ENCODE measurements at places on chromosomes 2 and 18.

DNA sequence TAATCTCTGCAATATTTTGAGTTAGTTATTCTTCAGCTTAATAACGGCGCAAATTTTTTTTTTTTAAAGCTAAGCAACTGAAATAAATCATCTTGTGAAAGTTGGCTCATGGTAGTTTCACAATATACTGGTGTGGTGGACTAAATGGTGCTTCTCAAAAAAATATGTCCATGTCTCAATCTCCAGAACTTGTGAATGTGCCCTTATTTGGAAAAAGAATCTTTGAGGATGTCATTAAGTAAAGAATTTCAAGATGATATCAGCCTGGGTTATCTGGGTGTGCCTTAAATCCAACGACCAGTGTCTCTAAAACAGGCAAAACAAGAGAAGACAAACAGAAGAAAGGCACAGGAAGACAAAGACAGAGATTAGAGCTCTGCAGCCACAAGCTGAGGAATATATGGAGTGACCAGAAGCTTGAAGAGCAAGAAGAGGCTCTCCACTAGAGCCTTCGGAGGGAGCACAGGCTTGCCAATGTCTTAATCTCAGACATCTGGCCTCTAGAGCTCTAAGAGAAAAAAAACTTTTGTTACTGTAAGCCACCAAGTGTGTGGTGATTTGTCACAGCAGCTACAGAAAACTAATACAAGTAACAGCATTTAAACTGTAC, 71.4 kb downstream of the HNMT start:
- no peak for DNase-seq

- DNase-seq, result no peak
Measured at GRCh38 chr2:5521461-5521860, 170.7 kb upstream of the SOX11 start.

GRCh38 chr2:31736695-31737454, 156.1 kb upstream of the SRD5A2 start:
- no peak for DNase-seq

GRCh38 chr2:146661473-146662096, 1183.2 kb upstream of the ACVR2A start:
- peak; percentile 20 for DNase-seq

DNA sequence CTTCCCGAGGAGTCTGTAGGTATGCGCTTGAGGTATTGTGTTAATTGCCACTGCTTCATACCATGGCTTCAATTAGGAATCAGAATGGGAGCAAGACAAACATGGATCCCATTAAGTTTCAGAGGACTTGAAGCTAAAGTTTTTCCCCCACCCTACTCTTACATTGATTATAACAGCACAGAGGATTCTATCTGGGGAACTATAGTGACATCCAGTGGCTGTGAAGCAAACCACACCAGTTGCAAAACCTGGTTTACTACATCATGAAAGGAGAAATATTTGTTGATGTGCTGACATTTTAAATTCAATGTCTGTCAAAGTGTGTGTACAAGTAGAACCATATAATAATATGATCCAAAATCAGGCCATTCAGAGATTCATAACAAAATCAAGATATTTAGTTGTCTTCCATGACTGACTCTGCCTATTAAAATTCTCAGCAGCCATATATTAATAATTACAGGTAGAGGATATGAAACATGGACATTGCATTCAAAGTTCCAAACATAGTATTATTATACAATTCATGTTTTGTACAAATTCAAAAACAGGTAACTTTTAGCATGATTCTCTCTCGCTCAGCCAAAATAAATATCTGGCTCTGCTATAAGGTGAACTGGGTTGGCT, 82.9 kb downstream of the GRB14 start:
- peak; percentile 38 for DNase-seq

GRCh38 chr2:188378371-188378950, 86.8 kb downstream of the GULP1 start:
- no peak for DNase-seq

- no peak for DNase-seq
Measured at GRCh38 chr2:20526160-20526559, 79.3 kb downstream of the RHOB start.

- no peak for DNase-seq
Measured at GRCh38 chr2:96508521-96509113, 3.5 kb upstream of the NEURL3 start.

- DNase-seq, result no peak
Measured at GRCh38 chr2:39234754-39235153, 9.0 kb downstream of the CDKL4 start.

GRCh38 chr2:52345082-52345481, 1313.2 kb upstream of the NRXN1 start:
- DNase-seq, result no peak

GRCh38 chr2:109436610-109437225, 177.0 kb downstream of the SEPTIN10 start:
- no peak for DNase-seq

DNA sequence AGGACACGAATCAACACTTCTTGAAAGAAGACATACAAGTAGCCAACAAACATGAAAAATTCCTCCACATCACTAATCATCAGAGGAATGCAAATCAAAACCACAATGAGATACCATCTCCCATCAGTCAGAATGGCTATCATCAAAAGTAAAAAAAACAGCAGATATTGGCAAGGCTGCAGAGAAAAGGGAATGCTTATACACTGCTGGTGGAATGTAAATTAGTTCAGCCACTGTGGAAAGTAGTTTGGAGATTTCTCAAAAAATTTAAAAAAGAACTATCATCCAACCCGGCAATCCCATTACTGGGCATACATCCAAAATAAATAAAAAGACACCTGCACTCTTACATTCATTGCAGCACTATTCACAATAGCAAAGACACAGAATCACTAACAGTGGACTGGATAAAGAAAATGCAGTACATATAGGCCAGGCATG, 78.7 kb downstream of the GRB14 start:
- peak; percentile 82 for DNase-seq

DNA sequence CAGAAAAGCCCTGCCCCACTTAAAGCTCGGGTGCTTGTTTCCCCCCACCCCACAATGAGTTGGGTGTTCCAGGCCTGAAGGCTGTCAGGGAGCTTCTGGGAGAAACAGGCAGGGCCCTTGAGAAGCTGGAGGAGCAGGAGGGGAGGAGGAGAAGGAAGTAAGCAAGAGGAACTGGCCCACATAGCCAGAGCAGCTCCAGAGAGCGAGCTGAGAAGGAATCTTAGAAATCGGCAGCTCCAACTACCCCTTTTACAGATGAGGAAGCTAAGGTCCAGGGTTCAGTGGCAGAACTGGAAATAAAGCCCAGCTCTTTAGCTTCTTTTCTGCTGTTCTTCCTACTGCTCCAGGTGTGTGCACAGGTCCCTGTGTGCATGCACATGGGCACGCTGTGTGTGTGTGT, 12.7 kb upstream of the KCNK3 start:
- DNase-seq, result no peak

- peak; percentile 58 for DNase-seq
Measured at GRCh38 chr18:50297621-50298442, 10.3 kb upstream of the CXXC1 start.

- DNase-seq, result no peak
Measured at GRCh38 chr2:5148392-5149085, 543.6 kb upstream of the SOX11 start.

DNA sequence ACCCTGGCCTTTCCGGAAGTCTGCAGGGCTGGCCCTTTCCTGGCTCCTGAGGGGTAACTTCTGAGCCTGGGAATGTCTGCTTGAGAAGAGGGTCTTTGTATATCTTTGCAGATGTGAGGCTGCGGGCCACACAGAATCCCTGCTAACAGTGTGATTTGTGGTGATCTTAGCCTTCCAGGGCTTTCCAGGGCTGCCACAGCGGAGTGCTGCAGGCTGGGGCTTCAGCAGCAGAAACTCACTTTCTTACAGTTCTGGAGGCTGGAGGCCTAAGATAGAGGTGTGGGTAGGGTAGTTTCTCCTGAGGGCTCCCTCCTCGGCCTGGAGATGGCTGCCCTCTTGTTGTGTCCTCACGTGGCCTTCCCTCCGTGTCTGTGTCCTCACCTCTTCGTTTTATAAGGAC, 294.7 kb upstream of the HS6ST1 start:
- no peak for DNase-seq

DNA sequence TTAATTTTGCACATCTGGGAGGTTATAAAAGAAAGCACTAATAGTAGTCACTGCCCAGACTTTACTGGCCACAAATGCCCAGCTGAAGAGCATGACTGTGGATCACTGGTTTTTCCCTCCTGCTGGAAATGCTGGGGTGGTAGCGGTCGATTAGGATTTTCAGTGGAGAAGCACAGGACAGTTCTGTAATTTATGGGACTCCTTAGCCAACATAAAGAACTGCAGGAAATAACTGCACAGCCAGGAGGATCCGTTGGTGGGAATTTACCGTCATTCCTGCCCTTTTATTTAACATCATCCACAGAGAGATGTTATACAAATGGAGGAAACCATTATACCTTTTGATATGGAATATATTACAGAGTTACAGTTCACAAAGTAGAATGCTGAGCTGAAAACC, 61.5 kb downstream of the TNFRSF11A start:
- no peak for DNase-seq

GRCh38 chr2:145067549-145068030, 547.7 kb upstream of the ZEB2 start:
- DNase-seq, result no peak

DNA sequence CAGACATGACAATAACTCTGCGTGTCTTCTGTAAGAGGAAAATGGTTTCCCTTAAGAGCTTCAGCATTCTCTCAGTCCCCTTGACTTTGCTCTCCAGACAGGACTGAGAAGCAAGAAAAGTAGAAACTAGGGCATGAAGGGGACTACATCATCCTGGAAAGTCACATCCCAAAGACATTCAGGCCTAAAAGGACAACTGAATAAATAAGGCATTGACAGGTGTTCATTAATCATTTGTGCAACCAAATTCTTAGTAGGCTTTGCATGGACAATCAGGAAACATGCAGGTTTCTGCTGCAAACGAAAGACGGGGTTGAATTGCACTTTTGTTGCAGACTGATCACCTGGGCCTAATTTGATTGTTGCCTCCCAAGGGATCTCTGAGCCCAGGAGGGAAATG, 1.2 kb upstream of the SGPP2 start:
- DNase-seq, result no peak

DNA sequence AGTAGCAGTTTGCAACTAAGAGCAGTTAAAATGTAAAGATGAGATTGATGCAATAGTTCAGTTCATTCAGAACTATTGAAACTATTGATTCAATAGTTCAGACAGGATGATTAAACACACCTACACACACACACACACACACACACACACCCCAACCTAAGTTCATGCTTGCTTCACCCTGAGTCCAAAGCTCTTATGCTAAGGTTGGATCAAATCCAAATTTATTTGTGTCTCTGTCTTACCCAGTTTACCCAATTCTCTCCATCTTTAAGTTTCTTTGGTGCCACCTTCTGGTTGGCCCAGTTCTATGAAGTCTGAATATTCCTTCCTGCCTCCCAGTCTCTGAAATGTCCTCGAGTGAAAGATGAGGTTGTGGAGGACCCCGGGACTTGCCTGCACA, 5.1 kb downstream of the SERPINB8 start:
- DNase-seq, result no peak

DNA sequence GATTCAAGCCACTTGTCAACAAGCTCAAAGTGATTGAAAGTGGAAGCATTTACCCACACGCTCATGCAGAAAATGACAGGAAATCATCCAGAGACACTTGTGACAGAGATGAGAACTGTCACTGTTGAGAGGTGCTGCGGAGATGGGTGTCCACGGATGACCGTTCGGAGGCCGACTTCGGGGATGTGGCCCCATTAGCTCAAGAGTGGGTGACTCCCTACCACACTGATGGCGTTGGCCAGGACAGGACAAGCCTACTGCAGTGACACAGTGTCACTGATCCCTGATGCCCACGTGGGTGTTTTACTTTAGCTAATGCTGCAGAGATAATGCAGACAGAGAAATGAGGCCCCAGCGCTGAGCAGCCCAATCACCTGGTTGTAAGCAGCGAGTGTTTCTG, 81.5 kb upstream of the YWHAQ start:
- DNase-seq, result no peak

GRCh38 chr2:32824070-32824809, 122.5 kb upstream of the LTBP1 start:
- DNase-seq, result no peak

GRCh38 chr2:378364-378763, 90.5 kb upstream of the ALKAL2 start:
- no peak for DNase-seq

GRCh38 chr18:32878436-32878835, 105.6 kb upstream of the KLHL14 start:
- DNase-seq, result no peak

DNA sequence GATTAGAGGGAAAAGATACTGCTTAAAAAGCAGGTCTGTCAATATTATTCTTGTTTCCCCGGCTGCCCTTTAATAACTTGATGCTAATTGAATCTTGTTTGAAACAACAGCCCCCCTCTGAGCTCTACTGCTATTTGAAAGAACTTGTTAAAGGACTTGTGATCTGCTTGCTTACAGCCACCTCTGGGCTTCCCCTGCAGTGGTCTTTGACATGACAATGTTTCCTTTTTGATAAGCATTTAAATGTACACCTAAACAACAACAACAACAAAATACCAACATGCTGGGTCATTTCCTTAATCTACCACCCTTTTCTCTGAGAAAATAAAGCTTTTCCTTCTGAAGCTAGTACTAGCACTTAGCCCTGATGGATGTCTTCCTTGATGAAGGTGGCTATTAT, 3.9 kb downstream of the HOXD1 start:
- DNase-seq, result no peak

GRCh38 chr18:62616331-62616805, 93.5 kb downstream of the ZCCHC2 start:
- no peak for DNase-seq

GRCh38 chr18:46727177-46727576, 29.7 kb downstream of the ST8SIA5 start:
- DNase-seq, result no peak

GRCh38 chr2:129903586-129904425, 75.7 kb upstream of the RAB6C start:
- no peak for DNase-seq

- DNase-seq, result no peak
Measured at GRCh38 chr18:77054288-77054605, 78.3 kb downstream of the MBP start.

GRCh38 chr18:43992741-43993140, 687.9 kb upstream of the SETBP1 start:
- DNase-seq, result no peak

GRCh38 chr2:128654408-128654807, 335.7 kb upstream of the HS6ST1 start:
- no peak for DNase-seq

- no peak for DNase-seq
Measured at GRCh38 chr2:109207176-109207575, 78.2 kb downstream of the SH3RF3 start.

DNA sequence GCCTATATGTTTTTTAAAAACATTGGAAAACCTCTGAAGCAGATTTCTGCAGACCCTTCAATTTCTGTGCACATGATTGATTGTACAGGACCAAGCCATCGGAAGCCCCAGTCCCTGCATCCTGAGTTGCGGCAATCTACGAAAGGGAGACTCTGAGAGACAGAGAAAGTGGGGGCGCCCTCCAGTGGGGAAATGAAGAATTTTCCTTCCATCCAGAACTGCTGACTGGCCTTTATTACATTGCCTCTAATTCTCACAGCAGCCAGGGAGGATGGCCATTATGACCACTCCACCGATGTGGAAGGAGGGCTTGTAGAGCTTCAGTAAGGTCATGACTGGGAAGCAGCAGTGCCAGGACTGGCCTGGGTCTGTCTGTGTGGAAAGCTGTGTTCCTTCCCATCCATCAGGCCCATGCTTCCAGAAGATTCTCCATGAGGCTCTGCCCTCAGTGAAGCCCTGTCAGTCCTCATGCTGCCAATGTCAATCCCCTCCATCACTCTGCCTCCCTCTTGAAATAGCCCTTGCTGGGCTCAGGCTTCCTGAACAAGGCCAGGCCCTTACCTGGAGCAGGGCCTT, 20.0 kb upstream of the RESP18 start:
- DNase-seq, result peak; percentile 47
